Amniotic stem cell (primary cell): ENCODE measurements at places on chromosomes 1 and 21.

DNA sequence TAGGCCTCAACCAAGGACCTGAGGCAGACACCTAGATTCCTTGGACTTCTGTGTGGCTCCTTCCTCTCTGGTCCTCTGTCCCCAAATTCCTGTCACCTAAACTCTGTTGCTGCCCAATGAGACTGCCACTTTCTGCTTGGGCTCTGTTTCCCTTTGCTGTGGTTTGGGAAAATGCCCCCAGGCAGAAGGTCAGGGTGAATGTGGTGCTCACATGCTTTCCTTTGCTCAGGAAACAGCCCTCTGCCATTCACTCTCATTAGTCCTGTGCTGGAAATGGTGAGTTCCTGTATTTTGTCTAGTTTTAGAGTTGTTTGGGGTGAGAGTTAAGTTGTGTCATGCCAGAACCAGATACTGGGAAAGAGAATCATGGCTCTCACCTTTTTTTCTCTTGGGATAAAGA, 22.7 kb upstream of the SHE start:
- DNase-seq = no peak

DNA sequence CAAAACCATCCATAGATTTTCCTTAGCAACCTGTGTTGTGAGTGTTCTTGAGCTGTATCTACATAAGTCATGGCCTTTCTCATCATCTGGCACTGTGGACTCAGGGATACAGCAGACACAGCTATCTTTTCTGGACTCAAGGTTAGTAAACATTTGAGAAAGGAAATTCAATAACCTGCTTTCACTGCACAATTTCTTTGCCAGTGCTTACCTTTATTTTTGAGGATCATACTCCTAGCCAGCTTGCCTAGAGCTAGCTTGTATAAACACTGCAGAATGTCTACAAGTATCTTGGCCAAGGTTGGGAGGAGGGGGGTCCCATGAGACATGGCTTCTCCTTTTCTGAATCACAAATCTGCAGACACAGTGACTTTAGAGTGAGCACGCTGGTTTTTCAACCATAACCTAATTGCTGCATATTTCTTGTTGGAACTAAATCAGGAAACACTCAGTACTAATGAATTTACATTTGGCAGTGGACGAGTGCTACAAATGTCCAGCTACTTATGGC, 27.2 kb downstream of the ADAMTS5 start:
- no peak for DNase-seq

DNA sequence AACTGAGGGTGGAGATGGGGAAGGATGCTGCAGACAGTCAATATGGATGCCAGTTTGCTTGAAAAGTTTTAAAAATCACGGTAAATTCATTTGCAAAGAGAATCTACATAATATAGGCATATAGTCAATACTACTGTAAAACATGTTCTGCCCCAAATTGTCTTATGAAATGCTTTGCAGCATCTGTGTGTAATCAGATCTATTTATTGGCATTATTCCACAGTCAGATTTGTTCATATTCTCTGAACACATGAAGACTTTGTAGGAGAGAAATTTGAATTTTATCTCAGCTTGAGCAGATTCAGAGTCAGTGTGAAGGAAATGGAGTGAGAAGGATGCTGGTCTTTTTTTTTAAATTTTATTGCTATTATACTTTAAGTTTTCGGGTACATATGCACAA, 88.5 kb downstream of the PLPPR4 start:
- no peak for DNase-seq

- DNase-seq = no peak
Measured at GRCh38 chr1:67201891-67202290, 35.6 kb downstream of the IL23R start.

GRCh38 chr1:47378147-47378546, 37.9 kb upstream of the FOXE3 start:
- no peak for DNase-seq

GRCh38 chr1:29777522-29777921, 541.2 kb downstream of the PTPRU start:
- DNase-seq = no peak

DNA sequence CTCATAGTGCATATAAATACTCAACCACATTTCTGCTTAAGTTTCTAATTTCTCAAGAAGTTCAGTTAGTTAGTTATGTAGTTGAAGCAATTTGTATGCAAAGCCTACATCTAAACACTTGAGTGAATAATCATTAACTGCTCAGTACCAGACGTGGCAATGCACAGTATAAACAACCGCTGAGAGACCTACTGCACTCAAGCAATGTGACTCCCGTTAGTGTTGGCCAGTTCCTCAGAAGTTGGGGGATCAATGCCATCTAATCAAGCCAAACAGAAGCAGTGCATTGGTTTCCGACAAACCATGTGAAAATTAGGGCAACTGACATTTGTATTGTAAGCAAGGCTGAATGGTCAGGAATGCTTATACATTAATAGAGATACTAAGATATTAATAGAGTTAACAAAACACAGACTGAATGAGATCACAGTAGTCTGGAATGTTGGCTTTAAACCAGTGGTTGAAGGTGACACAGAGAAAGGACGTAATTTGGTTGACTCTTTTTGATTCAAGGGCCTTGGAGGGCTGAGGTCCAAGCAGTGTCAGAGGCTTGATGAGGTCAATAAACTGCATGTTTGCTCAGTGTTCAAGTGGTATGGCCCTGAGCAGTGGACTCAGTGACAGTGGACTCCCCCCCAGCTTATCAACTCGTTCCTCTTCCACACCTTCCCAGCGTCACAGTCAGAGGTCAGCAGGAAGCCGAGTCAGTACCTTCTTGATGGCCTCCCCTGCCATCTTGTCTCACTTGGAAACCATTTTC, 255.5 kb downstream of the CTH start:
- DNase-seq = no peak

DNA sequence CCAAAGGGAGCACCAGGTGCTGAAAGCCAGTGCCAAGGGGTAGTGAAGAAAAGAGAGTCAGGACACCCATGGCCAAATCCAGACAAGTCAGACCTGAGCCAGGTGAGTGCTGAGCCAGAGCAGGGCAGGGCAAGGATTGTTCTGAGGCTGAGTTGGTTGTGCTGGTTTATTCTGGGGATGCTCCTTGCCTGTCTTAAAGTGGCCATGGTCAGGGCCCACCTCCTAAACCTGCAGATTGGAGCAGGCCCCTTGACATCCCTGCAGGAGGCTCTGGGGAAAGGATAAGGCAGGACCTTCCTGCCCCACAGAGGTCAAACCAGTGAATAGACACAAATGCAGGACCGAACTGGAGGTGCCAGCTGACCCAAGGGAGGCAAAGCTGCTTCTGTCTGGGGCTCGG, 138.4 kb downstream of the HIVEP3 start:
- no peak for DNase-seq

- no peak for DNase-seq
Measured at GRCh38 chr1:226653311-226653921, 85.7 kb downstream of the ITPKB start.

DNA sequence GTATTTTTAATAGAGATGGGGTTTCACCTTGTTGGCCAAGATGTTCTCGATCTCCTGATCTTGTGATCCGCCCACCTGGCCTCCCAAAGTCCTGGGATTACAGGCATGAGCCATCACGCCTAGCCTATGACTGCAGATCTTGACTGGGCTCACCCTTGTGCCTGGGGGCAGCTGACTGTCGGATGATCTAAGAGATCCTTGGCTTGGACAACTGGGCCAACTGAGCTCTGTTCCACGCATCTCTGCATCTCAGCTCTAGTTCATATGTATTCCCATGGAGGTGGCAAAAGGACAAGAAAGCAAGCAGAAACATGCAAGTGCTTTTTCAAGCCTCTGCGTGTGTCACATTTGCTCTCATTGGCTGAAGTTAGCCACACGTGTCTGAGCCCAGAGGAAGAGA, 75.8 kb upstream of the SELENON start:
- DNase-seq = no peak

DNA sequence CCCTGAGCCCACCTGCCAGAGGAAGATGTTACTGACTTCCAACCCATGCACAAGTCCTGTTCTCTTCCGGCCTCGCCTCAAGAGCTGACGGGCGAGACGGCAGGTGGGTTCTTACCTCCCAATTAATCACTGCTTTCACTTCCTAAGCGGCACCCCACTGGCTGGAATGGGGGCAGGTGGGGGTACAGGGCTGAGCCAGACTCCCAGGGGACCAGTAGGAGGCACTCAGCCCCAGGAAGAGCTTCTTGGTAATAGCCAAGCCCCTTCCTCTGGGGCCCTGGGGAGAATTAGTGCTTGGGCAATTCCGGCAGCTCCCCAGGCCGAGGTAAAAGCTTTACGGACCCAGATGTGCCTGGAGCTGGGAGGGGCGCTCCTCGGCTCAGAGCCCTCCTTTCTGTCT, 9.7 kb downstream of the CNTN2 start:
- DNase-seq = no peak

DNA sequence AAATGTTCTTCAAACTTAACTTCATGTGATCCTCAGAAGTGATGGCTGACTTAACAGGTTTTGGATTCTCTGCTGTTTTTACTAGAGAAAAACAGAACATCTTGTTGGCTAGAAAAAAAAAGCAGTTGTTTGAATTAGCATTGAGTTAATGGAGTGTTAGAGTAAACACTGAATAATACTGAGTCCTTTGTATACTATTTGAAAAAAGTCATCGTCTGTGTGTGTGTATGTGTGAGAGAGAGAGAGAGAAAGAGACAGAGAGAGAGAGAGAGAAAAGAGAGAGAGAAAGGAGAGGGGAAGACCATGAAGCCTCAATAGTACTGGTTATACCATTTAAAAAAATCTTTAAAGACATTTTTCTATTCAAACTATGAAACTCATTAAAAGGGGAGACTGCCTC, 10.4 kb downstream of the ZNF697 start:
- no peak for DNase-seq

GRCh38 chr1:9378801-9379200, 86.1 kb downstream of the SPSB1 start:
- DNase-seq = no peak

DNA sequence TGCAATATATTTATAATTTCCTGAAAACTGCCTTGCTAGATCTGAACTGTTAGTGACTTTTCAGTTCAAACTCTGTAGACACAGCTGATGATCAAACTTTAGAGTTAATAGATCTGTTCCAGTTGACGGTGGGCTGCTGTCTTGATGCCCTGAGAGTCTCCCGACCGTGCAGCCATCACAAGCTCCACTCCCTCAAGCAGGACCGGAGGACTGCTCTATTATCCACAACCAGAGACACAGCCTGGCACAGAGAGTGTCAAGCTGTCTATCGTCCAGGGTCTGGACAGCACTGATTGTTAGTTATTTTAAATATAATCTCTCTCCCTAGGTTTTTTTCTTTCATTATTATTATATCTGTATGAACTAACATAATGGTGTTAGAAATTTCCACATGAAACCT, 8.0 kb downstream of the CHODL start:
- DNase-seq = no peak

- no peak for DNase-seq
Measured at GRCh38 chr1:234931404-234931973, 197.1 kb downstream of the TOMM20 start.

GRCh38 chr1:28173151-28173979, 3.1 kb downstream of the PTAFR start:
- no peak for DNase-seq

- no peak for DNase-seq
Measured at GRCh38 chr1:151619489-151620093, 7.7 kb downstream of the SNX27 start.

GRCh38 chr1:158724442-158724841, 3.9 kb upstream of the OR6K3 start:
- no peak for DNase-seq

DNA sequence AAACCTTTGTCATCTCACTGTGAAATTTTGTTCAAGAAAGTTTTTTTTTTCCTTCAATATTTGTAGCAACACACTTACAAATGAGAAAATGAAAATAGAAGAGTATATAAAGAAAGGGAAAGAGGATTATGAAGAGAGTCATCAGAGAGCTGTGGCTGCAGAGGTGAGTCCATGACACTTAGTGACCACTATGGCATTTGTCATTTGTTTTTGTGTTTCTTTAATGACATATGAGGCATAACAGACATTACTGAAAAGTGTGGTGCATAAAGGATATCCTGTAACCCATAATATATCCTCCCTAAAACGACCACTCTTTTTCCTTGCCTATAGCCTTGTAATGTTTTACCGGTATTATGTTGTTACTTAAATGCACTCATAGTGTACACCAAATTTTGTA, 80.2 kb downstream of the VPS26C start:
- DNase-seq = no peak

DNA sequence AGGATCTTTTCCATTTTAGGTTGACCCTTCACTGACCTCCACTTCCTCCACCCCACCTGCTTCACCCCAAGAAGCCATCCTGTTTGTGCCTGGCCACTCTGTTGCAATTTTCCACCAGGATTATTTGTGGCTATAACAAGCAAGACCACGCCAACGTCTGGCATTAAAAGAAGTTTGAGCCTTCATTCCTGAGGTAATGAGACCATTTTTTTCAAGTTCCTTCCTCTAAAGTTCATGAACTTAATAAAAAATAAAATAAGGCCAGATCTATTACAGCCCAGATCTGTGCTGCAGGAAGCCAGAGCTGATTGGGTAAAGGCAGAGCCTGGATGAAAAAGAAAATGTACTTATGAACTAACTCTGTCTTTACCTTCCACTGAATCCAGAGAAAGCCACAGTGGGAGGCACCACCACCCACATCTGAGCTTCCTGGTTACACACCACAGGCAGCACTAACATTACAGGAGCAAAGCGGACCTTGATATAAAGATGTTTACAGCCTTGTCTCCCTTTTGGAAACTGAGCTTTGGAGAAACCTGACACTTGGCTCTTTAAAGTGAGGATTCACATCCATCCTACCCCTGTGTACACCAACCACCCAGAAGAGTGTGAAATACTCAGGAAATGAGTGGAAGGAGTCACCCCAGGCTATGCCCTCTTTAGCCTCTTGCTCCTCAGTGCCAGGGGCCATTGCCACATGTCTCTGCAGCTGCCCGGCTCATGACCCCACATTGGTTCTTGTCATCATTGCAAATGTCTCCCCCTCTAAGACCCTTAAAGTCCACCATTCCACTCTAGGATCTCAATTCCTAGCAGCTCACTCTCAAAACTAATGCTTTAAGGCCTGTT, 293.6 kb downstream of the PLPP3 start:
- DNase-seq = no peak

DNA sequence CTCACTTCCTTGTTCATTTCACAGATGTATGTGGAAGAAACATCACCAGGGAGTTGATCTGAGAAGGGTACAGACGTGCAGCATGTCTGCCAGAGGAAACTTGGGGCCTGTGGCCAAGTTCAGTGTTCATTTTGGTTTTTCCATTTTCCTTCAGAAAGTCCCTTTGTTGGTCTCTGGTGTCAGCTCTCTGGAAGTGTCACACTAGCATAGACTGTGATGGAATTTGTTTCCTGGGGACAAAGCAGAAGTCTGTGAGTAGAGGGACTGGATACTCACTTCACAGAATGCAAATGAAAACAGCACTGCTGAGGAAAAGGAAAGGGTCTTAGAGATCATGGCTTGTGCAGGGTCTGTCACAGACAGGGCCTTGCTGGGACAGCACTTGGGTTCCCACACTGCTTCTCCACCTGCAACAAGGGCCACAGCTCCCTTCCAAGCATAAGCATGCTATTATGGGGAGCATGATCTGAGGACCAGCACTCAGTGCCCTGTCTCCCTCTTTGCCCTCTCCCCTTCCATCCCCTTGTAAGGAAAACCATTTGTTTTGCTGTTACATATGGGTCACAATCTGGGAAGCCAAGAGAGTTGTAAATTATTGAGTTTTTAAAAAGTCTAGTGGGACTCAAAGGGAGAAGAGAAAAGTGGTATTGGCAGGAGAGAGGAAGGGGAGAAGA, 31.4 kb upstream of the CD84 start:
- DNase-seq = no peak

- no peak for DNase-seq
Measured at GRCh38 chr1:54557671-54558355, 9.8 kb downstream of the ACOT11 start.
